ENCODE measurements at places on chromosomes 5 and 9.

DNA sequence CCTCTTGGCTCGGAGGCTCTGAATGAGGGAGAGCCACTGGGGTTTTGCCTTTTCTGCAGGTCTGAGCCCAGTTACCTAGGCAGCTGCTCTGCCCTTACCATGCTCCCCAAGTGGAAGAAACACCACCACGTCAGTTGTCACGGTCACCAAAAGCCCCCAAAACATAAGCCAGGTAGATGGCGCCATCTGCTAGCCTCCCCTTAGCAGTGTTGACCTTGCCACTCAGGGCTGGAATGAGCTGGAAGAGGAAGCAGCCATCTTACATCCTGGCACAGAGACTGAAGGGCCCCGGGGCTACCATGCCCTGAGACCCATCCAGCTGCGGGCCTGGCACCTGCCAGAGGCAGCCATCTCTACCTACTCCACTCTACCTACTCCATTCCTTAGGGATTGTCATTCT, 7.4 kb downstream of the ZER1 start:
- ATAC-seq = no peak

- ATAC-seq = no peak
Measured at GRCh38 chr5:155556700-155557099, 543.1 kb downstream of the KIF4B start.

- no peak for ATAC-seq
Measured at GRCh38 chr9:95907794-95908193, 32.3 kb downstream of the ERCC6L2 start.

DNA sequence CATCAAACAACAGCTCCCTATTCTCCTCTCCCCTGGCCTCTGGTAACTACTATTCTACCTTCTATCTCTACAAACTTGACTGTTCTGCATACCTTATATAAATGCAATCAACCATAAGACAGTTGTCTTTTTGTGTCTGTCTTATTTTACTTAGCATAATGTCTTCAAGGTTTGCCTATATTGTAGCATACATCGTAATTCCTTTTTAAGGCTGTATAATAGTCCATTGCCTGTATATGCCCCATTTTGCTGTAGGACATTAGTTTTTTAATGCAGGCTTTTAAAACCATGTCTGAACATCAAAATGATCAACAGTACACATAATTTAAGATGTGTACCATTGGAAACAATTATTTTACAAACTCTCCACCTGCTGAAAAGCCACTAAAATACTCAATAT, 12.4 kb downstream of the ANKH start:
- no peak for ATAC-seq

GRCh38 chr5:103166706-103167105, 46.6 kb downstream of the PPIP5K2 start:
- no peak for ATAC-seq

DNA sequence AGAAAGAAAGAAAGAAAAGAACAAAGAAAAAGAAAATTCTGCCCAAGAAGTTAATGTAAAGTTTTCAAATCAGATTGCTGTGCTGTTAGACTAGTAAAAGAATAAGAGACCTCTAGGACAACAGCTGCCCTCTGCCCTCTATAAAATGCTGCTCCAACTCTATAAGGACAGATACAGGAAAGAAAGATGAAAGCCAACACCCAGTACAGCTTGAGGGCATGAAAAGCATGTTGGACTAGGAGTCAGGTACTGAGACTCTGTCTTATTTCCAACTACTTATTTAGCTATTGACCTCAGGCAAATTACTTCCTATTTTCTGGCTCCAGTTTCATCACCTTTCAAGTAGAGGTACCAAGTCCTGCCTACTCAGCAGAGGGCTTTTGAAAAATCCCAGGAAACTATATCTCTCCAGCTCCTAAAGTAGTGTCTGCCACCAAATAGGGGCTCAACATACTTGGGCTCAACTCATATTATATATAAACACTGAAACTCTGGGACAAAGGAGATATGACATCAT, 5.7 kb downstream of the HBEGF start:
- ATAC-seq = no peak

DNA sequence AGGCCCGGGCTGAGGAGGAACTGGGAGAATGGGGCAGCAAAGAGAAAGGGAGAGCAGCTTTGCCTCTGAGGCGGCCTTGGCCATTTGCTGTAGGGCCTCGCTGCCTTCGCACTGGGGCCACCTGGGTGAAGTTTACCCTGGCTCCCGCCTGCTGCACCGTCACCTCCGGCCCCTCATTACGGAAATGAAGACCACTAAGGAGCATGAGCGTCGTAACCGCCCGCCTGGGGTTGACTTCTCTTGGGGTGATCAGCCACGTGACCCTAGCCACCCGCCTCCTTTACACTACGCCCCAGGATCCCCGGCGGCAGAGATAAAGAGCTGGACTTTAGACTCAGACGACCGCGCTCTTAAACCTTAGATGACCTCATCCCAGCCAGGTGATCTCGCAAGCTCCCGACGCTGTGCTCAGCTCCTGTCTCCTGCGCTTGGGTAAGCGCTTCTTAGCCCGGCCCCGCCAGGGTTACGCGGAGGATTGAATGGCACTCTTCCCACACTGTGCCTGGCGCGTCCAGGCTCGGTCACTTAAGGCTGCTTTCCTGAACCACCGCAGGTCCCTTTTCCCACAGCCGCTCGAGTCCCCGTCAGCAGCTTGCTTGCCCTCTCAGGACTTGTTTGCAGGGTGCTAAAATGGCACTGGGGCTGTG, 107.9 kb upstream of the LARP1 start:
- ATAC-seq = peak; percentile 90

- peak; percentile 19 for ATAC-seq
Measured at GRCh38 chr5:107670087-107670931, 428 bp downstream of the EFNA5 start.

DNA sequence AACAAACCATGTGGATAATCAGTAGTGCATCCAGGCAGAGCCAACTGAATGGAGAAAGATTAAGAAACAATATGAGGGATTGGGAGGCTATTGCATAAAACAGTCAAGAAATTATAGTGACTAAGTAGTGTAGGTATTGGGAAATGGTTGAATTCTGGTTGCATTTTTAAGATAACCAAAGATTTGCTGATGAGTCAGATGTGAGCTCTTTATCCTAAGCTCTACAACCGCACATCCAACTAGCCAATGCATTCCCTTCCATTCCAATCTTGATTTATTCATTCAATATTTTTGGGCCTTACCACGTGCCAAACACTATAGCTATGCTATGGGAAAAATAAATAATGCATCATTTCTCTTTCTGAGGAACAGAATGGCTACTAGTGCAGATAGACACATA, 524.5 kb upstream of the RGMB start:
- ATAC-seq = peak; percentile 43

DNA sequence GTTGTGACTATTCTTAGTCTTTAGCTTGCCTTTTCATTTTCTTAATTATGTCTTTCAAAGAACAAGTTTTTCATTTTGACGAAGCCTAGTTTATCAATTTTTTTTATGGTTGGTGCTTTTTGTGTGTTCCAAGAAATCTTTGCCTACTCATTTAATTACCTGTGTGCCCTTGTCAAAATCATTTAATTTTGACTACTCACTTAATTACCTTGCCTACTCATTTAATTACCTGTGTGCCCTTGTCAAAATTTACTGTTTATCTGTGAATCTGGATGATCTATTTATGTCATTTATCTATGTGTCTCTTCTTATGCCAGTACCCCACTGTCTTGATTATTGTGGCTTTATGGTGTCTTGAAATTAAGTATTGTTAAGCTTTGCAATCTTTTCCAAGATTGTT, 63.9 kb downstream of the MTAP start:
- no peak for ATAC-seq

DNA sequence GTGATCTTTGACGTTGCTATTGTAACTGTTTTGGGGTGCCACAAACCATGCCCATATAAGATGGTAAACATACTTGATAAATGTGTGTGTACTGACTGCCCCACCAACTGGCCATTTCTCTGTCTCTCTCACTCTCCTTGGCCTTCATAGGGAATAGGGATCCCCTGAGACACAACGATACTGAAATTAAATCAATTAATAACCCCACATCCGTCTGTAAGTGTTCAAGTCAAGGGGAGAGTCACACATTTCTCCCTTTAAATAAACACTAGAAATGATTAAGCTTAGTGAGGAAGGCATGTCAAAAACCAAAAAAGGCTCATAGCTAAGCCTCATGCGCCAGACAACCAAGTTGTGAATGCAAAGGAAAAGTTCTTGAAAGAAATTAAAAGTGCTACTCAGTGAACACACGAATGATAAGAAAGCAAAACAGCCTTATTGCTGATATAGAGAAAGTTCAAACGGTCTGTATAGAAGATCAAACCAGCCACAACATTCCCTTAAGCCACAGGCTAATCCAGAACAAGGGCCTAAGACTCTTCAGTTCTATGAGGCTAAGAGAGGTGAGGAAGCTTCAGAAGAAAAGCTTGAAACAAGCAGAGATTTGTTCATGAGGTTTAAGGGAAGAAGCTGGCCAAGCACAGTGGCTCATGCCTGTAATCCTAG, 111.1 kb downstream of the UGCG start:
- no peak for ATAC-seq

DNA sequence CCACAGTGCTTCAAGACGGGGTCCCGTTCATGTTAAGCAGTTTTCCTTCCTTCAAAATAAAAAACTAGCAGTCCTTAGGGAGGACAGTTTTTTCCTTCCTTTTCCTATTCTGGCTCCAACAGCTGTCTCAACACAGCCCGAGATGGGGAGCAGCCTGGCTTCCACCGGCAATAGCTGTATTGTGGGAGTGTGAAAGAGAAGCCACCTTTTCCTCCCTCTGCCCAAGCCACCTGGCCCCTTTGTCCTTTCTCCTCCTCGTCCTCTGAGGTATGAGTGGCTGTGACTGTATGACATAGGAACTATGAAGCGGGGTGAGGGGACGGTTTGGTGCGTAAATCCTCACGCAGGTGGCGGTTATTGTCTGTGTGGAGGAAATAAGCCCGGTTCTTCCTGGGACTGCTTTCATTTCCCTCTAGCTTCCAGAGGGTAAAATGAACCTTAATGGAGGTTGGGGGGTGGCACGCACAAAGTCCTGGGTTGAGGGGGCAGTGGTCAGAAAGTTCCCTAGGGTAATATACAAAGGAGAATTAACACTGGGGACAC, 292.0 kb upstream of the DMRT1 start:
- ATAC-seq = no peak

- no peak for ATAC-seq
Measured at GRCh38 chr9:132099741-132100407, 20.2 kb upstream of the MED27 start.

- no peak for ATAC-seq
Measured at GRCh38 chr5:92418341-92418740, 1035.2 kb upstream of the ARRDC3 start.

GRCh38 chr5:57778501-57779091, 296.0 kb upstream of the ACTBL2 start:
- no peak for ATAC-seq

DNA sequence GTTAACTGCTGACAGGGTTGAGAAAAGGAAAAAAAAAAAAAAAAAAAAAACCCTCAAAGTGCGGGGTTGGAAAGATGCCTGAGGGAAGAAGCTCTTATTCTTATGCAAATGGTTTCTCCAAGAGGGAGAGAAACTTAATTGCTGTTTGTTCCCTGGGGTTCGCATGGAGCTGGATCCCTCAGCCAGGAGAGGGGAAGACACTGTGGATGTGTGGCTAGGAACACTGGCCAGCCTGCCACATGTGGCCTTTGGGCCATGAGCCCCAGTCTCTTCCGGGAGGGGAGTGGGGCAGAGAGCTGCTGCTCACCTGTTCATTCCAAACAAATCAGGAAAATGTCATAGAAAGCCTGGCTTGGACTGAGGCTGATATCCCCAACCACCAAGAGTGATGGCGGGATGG, 9.4 kb upstream of the SCGB3A2 start:
- no peak for ATAC-seq

- ATAC-seq = peak; percentile 30
Measured at GRCh38 chr9:112119225-112120029, 55.7 kb downstream of the SUSD1 start.

- no peak for ATAC-seq
Measured at GRCh38 chr5:143896516-143896915, 84.6 kb downstream of the HMHB1 start.

DNA sequence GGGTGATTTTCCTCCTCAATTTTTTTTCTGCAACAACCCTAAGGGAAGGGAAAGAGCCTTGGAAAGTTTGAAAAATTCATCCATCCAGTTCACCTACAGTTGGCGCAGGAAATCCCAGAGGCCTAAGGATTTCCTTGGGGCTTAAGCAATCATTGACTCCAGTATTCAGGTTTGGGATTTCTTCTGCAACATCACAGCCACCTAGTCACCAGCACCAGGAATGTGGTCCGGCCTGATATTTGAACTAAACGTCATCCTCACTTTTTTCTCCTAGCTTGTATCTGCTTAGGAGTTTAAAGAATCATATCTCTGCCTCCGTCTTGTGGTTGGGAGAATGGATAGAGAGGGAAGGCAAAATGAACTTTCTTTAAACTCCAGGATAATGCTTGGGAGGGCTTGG, 20.2 kb upstream of the TLE4 start:
- ATAC-seq = peak; percentile 59

- no peak for ATAC-seq
Measured at GRCh38 chr5:129362456-129362855, 97.6 kb upstream of the ADAMTS19 start.

- no peak for ATAC-seq
Measured at GRCh38 chr5:43564289-43564850, 7.5 kb upstream of the PAIP1 start.

DNA sequence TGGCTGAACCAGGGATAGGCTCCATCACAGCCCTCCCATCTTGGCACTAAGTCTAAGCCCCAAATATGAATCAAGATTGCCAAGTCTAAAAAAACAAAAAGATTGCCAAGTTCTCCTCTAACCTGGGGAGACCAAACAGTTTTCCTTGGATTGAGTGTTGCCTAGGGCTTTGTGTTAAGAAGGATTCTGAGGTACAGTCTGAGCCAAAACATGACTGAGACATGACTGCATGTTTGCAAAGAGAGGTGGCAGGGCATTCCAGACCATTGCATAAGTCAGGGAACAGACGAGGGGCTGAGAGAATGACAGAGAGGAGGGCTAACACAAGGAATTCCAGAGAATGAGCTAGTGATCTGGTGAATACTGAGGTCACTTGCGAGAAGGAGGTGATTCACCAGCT, 11.4 kb downstream of the LAMC3 start:
- no peak for ATAC-seq

DNA sequence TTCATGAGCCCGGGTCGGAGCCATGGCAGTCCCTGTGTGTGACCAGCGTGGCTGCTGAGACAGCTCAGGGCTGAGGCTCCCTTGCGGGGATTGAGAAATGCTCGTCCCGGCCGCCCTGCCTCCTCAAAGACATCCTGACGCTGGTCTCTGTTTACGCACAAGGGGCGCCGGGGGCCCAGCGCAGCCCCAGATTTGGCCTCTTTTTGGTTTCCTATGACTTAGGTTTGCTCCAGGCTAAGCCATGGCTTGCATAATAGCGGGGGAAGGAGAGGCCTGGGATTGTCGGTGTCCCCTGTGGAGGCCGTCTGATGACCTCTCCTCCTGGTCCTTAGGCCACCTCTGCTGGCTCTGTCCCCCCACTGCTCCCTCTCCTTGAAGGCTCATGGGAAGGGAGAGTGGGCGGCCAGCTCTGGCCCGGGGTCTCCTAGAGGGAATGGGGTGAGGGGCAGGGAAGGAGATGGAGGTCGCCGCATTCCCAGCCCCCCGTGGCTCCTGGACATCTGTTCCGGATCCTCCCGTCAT, 3.5 kb downstream of the LAMC3 start:
- ATAC-seq = peak; percentile 7
